ENCODE measurements at places on chromosomes 7 and 10.

DNA sequence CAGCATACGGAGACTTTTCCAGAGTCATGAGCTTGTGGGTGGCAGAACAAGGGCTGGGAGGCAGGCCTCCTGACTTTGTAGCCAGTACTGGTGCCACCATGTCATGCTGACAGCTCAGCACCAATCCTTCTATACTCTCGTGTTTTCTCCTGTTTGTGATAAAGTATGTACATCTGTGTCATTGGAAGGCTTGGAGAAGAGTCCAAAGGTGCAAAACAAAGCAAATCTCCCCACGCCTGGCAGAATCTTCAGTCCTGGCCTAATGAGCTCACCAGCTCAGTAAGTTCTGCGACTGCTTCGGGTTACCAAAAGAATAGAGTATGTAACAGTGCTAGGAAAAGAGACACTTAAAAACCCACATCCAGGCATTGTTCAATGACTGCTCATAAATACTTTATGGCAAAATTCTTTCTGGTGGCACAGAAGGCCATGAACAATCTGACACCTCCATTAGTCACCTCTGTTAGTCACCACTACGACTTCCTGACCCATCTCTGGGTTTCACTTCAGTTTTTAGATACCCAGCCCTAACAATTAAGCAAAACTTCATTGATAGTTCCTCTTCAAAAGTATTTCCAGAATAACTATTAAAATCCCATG is 24.5 kb downstream of the STEAP1 start:
- DNase-seq: peak; percentile 64

DNA sequence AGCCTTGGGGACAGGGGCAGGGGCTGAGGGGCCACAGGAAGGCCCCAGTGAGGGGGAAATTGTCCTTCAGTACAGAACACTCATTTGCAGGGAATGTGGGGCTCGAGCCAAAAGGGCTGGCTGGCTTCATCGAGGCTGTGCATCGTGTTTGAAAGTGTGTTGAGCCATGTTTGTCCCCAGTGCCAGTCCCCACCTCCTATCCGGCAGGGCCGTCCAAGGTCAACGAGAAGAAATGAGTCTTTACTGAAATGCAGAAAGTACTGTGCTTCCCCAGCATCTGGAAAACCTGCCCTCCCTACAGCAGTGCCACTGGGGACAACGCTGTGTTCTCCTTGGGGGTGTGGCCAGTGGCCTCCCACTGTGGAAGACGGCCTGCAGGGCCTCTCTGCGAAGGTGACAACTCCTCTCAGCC is 214.1 kb downstream of the KLF6 start:
- DNase-seq: no peak

DNA sequence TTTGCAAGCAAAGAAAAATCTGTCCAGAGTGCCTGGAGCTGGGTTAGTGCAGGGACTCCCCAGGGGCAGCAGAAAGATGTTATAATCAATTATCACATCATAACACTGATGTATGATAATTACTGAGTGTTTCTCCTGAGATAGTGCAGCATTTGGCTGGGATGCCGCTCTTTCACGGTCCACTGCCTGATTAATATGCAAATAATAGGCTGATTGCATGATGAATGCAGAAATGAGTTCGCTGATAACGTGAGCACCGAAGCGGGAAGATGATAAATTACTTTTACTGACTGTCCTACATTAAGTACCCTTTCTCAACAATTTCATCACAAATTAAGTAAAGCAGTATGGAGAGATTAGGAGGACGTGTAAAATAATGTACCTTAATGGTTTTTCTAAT is 71.4 kb upstream of the SH2B2 start:
- DNase-seq: no peak

- DNase-seq: no peak
Observed at GRCh38 chr10:133173860-133174640, 14.0 kb downstream of the KNDC1 start.

- DNase-seq: no peak
Observed at GRCh38 chr7:1193593-1194424, 33.8 kb upstream of the ZFAND2A start.
